ENCODE measurements at places on chromosomes 4 and X.

DNA sequence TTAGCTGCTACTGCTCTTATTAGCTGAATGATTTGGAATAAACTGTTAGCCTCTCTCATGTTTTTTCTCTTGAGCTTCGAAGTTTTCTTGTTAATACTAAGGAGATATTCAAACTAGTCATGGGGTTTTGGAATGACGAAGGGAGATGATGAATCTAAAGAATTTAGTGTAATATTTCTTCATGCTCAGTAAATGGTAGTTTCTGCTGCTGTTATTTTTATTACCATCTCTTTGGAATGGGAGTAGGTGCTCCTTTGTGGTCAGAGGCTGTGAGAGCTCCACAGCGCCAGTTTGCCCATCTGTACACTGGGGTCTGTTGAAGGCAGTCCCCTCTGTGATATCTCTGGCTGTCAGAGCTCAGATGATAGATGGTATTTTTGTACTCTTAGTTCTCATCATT lies 33.7 kb downstream of the HTT start:
- no peak for DNase-seq

GRCh38 chrX:80556148-80556547 lies 135.9 kb downstream of the TENT5D start:
- no peak for DNase-seq

- DNase-seq: no peak
Measured at GRCh38 chr4:95181243-95181995, 367.4 kb downstream of the UNC5C start.

GRCh38 chr4:2767046-2767704 lies 11.0 kb upstream of the TNIP2 start:
- DNase-seq: no peak

DNA sequence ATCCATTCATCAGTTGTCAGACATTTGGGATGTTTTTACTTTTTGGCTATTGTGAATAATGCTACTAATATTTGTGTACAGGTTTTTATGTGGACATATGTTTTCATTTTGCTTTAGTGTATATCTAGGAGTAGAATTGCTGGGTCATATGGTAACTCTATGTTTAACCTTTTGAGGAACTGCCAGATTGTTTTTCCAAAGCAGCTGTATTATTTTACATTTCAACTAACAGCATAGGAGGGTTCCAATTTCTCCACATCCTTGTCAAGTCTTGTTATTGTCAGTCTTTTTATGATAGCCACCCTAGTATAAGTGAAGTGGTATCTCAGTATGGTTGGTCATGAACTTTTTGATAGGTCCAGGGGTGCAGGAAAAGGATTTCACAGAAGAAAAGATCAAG lies 114.5 kb upstream of the FAM9C start:
- DNase-seq: no peak

GRCh38 chrX:16416588-16416987 lies 233.4 kb upstream of the S100G start:
- DNase-seq: no peak

DNA sequence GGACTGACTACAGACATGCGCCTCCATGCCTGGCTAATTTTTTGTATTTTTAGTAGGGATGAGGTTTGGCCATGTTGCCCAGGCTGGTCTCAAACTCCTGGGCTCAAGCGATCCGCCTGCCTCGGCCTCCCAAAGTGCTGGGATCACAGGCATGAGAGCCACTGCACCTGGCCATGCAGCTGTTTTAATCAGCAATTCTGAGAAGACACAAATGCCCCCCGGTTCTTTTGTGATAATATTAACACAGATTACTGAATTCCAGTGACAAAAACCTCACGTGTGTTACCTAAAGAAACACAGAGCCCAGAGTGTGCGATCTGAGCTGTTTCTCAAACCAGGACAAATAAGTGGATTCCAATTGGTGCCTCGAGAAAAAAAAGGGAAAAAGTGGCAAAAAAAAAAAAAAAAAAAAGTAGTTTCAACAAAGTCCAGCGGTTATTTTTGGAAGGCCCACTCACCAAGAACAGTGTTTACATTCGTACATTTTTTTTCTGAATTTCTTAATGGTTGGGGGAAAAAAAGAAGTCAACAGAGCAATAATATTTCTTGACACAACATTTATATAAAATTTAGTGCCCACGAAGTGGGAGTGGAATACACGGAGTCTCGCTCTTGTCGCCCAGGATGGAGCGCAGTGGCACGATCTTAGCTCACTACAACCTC lies 17.2 kb downstream of the DHRSX start:
- DNase-seq: no peak

DNA sequence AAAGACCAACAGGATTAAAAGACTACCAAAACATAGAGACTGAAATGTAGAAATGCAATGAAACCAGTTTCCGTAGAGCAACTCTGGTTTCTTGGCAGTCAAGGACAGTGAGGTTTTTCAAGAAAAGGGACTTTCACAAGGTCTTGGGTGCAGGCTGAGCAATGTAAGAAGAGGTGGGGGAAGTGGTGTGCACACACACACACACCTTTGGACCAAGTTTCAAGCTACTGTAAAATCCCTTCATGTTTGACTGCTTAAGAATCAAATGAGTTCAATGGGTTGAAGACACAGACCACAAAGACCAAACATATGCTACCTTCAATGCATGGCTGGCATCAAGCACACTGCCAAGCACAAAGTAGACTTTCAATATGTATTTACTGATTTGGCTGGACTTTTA lies 17.8 kb upstream of the MCF2 start:
- DNase-seq: no peak

GRCh38 chrX:40573763-40574162 lies 7.0 kb upstream of the ATP6AP2 start:
- no peak for DNase-seq

GRCh38 chr4:161931089-161931488 lies 232.7 kb downstream of the FSTL5 start:
- no peak for DNase-seq

DNA sequence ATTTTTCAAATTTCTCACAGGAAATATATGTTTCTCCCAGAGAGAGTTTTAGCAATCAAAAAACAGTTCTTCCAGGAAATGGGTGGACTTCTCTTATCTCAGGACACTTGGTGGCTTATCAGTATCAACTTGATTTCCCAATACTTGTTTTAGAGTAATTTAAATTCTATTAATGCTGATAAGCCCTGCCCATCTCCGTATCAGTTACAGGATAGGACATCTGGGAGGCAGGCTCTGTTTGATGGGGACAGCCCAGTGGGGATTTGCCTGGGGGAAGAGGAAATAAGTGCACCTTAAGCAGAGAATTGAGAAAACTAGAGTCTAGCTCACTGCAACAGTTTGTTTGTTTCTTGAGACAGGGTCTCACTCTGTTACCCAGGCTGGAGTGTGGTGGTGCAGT lies 43.2 kb upstream of the PDGFRA start:
- DNase-seq: no peak

- no peak for DNase-seq
Measured at GRCh38 chr4:41448934-41449333, 89.0 kb upstream of the LIMCH1 start.

DNA sequence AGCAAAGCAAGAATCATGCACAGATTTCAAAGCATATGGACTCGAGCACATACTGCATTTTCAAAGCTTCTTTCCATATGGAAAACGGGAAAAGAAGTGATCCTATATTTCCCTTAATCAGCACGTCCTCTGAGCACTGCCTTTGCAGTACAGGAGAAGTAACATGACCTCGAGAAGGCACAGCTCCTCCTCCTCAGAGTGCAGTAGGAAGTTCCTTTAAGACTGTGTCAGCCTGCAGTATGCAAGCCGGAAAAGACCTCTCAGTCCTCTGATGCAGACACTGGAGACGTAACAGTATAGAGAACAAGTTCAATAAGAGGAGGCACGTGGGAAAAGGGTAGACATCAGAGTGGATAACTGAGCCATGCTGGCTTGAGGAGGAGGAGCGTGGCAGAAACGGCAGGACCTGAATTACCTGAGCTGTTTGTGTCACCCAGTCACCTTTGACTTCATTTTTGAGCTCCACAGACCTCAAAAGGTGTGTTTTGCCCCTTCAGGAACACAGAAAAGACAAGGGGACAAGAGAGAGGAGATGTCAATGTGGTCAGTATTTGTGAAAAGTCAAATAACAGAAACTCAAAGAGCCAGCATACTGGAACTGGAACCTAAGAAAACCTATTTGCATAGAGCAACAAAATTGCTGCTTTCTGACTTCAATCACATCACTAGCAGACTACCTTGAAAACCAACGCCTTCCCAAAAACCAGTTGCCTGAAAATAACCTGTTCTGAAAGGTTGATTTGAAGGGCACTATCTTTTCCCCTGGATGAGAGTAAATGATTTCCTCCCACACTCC lies 20.8 kb downstream of the IRF2 start:
- DNase-seq: no peak

GRCh38 chr4:7357323-7357722 lies 77.4 kb downstream of the PSAPL1 start:
- no peak for DNase-seq

DNA sequence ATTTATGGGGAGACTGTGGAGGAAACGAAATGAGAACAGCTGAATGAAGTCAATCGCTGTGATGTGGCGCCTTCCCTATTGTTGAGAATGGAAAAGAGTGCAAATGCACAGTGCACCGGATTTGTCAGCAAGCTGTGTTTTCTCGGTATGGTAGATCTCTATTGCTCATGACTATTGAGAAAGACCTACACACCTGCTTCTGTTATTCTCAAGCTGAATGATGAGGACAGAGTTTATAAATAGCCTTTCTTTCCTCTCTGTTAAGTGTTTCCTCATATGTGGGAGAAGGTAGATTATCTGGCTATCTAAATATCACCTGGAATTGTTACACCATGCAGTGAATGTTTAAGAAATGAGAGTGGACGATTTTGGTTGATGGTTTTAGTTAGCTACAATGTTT lies 650.7 kb downstream of the IL1RAPL1 start:
- DNase-seq: no peak

DNA sequence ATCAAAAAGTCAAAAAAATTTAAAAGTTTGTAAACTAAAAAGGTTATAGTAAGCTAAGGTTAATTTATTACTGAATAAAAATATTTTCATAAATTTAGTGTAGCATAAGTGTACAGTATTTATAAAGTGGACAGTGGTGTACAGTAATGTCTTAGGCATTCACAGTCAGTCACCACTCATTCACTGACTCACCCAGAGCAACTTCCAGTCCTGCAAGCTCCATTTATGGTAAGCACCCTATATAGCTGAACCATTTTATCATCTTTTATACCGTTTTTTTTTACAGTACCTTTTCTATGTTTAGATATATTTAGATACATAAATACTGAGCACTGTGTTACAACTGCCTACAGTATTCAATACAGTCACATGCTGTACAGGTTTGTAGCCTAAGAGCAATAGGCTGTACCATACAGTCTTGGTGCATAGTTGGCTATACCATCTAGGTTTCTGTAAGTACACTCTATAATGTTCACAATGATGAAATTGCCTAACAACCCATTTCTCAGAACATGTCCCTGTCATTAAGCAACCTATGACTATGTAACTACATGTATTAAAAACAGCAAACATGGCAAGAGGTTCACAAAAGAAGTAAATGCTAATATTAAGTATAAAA lies 18.6 kb downstream of the ACSL4 start:
- no peak for DNase-seq

DNA sequence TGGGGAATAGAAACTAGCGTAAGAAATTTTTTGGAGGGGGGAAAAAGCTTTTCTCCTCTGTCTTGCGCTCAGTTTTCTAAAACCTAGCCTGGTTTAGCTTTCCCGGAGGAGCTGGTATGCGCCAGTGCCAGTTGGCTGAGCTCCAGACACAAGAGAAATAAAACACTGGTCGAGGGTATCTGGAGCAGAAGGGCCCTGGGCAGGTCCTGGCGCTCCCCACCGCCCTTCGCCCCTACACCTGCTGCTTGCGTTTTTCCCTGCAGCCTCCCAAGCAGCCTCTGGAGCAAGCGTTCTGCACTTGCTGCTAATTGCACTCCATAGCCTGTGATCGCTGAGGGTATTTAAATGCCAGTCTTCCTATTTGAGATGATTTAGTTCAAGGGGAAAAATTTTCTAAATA lies 816 bp downstream of the EREG start:
- DNase-seq: no peak

DNA sequence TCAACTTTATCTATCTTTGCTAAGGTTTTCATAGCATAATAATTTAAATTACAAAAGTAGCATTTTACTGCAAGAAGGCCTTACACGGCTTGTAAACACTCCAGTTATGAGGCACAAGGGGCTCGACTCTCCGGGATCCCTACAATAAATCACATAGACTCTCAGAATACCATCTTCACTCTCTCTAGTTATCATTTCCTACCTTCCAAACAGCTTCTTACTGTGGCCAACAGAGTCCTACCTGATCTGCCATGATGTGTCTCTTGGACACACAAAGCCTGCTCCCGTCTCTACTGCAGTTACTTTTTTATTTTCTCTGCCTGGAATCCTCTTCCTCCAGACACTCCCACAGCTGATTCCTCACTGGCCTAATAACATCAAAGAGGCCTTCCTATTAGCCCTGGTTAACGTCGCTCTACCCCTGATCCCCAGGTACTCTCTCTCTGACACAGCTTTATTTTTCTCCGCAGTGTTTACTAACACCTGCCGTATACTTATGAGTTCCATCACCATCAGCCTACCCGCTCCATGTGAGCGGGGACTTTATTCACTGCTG lies 559.6 kb upstream of the DIPK2B start:
- no peak for DNase-seq

DNA sequence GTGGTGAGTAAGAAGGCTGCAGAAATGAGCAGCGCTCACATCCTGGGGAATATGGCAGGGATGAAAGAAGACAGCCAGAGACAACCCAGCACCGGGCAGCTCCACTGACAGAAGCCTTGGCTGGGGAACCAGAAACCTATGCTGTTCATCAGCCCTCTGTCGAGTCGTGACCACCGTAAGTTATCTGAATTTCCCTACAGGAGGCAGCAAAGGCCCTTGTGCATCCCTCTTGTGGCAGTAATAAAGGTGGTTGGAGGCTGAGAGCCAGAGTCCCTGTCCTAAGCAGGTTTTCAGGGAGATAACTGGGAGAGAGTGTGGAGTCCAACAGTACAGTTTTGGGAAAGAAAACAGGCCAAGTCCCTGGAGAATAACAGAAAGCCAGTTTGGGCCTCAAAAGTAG lies 194.0 kb upstream of the BOD1L1 start:
- no peak for DNase-seq

DNA sequence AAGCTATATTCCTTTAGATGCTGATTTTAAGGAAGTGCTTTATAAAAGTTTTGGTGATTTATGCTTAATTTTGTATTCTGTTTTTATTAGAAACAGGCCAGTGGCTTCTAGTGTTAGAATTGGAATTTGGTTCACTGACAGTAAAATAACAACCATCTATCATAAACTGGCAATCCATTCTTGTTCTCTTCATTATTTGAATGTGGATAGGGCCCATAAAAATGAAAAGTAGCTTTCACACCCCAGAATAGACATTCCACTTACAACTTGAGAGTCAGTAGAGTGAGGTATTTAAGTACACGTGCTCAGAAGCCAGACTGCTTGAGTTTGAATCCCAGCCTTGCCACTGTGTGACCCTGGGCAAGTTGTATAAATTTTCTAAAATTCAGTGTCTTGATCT lies 232.4 kb upstream of the CTSO start:
- DNase-seq: no peak
